ENCODE measurements at places on chromosomes 5 and 9.

- DNase-seq = no peak
These were observed 324.5 kb downstream of the ARHGEF28 start for GRCh38 chr5:73950441-73950873.

GRCh38 chr5:99543841-99544240, 615.0 kb upstream of the CHD1 start:
- DNase-seq = no peak

DNA sequence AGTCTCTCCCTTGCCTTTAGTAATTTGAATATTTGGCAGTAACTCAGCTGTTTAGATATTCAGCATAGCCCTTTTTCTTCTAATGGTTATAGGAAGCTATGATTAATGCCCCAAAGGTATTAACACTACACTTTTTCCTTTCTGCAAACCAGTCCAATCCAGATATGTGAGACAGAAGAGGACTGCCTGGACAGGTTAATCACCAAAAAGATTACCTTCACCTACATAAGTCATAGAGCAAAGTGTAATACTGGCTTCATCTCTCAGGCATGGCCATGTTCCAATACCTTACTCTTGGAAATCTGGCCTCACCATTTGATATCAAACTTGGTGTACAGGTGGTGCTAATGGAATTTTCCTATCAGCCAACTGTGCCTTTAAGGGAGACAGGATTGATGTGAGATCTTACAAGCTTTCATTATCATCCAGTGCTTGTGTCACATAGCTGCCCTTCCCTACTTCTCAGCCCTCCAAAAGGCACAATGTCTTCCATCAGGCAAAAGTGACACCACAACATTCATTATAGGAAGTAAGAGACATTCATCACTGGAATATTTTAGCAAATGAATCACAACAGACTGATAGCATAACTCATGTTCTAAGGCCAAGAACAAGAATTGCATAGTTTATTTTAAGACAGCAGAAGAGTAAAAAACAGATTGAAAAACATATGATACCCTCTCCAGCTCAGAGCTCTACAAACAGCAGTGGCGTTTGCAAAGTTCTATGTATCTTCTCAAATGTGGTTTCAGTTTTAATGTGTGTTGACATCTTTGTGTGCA, 91.2 kb upstream of the PAM start:
- no peak for DNase-seq

- DNase-seq = no peak
These were observed 1383.0 kb upstream of the C9orf72 start for GRCh38 chr9:28956116-28956880.

DNA sequence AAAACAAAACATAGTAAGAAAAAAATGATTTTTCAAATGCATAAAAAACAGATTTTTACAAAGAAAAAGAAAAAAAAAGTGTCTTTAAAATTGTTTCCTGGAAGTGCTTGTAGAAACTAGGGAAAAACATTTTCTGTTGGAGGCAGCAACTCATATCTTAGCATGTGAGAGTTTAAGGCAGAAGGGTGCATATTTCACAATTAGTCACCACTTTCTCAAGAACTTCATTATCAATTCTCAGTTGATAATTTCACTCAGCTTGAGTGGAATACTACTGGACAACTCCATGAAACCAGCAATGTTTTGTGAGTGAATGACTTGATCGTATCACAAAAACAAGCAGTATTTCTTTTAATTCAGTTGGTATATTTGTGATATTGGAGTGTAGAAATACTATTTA, 508.3 kb upstream of the DAB2 start:
- no peak for DNase-seq

DNA sequence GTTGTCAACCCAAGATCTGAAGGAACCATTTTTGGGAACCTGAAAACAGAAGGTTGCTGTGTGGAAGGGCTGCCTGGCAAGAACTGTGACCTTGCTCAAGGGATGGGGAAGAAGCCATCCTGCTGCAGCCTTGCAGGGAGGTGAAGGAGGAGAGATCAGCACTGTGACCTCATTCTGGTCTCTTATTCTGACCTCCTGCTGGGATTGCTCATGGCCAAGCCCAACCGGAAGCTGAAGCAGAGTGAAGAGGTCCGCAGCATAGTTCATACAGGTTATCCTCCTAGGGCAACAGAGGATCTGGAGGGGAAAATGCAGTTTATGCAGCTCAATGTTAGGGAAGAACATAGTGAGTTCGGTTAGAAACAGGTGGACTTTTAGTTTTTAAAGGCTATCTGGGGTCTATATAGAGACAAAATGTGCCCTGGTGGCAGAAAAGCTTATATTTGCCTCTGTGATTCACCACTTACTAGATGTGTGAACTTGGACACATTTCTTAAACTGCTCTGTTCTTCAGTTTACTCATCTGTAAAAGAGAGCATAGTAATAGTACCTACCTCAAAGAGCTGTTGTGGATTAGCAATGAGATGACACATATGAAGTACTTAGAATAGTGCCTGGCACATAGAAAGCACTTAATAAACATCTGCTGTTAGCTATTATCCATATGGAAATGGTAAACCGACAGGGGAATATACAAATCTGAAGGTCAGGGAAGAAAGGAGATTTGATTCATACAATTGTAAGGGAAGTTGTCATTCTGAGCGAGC, 57.9 kb upstream of the BNC2 start:
- DNase-seq = no peak

GRCh38 chr5:148760945-148761638, 65.3 kb upstream of the ADRB2 start:
- DNase-seq = no peak

GRCh38 chr5:4192111-4192510, 596.5 kb downstream of the IRX1 start:
- no peak for DNase-seq

DNA sequence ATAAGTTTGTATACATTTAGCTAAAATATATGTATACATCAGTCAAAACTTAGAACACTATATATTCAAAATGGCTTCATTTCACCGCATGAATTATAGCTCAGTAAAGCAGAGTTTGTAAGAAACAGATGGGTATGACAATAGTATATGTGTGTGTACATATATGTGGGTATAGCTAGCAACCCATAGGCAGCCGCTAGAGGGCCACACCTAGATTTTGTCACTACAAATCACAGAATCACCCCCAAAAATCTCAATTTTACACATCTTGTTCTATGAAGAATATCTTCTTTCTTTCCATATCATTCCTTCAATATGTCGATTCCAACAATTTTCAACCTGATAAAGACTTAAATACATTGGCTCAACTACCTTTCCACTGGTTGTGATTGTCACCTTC, 357.8 kb upstream of the CCNG1 start:
- DNase-seq = no peak

- no peak for DNase-seq
These were observed 21.0 kb downstream of the CAMSAP1 start for GRCh38 chr9:135886147-135886981.

DNA sequence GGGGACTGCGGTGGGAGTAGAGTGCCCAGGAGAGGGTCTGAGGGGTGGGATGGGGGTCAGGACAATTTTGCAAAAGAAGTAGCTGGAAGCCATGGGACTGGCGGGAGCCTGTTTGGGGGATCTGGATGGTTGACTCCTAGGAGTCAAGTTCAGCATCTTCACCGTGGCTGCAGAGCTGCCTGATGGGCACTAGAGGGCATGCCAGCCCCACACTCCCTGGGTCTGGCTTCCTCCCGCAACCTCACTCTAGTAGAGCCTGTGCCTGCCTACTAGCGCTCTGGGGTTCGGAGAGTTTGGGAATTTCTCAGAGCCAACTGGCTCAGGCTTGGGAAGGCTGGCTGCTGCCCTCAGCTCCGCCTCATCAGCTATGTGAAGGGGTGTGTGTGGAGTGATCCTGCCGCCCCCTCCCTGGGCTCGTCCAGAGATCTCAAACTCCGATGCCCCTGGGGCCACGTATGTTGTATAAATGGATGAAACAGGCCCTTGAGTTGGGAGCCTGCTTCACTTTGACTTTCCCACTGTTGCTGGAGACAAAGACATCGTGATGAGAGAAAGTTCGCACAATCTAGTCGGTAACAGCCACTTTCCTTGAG, 10.8 kb downstream of the TSPAN17 start:
- peak; percentile 69 for DNase-seq

DNA sequence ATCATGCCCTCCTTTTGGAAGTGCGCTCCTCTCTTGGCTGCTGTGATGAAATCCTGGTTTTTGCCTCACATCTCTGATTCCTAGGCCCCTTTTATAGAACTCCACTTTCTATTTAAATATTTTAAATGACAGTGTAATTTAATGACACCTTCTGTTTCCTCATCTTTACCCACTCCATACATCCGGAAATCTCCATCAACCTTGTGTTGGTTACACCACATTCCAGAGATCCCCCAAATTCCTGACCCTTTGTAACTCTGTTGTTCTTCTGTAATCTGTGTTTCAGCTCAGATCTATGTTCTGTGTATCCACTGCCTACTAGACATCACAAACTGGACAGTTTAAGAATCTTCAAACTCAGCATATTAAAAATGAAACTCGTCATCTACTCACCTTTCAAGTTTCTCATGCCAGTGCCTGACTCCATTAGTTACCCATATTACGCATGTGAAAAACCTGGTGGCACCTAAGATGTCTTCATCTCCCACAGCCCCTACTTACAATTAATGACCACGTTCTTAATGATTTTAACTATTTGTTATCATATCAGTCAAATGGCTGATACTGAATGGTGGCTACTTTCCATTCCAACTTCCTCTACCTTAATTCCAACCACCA, 25.1 kb downstream of the PARP8 start:
- DNase-seq = no peak

GRCh38 chr9:105043370-105043936, 115.5 kb upstream of the ABCA1 start:
- no peak for DNase-seq

DNA sequence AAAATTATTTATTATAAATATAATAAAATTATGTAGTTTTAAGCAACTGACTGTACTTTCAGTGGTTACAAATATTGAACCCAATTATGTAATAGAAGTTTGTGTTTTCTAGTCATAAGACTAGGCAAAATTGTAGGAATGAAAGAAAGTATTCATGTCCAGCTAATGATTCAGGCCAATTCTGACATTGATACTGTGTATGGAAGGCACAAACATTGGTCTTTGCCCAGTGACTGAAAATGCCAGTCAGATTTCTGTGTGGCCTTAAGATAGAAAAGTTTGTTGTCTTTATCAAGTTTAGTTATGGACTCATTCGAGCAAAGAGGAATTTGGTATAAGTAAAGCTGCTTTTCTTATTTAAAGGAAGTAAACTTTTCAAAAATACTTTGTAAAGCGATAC, 60.3 kb downstream of the SLC12A2 start:
- DNase-seq = no peak

DNA sequence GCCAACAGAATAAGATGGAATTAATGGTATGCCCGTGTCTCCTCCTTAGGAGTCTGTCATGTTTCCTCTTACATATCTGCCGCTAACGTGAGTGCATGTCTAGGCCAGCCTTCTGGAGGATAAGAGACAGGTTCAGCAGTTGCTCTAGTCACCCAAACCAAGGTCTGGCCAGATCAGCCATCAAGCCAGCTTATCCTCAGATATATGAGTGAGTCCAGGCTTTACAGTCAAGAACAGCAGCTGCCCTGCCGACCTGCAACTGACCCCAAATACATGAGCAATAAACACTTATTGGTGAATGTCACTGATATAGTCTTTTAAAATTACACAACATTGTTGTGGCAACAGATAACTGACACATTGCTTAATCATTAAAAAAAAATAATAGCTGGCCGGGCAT, 123.5 kb downstream of the TSSK1B start:
- DNase-seq = no peak

DNA sequence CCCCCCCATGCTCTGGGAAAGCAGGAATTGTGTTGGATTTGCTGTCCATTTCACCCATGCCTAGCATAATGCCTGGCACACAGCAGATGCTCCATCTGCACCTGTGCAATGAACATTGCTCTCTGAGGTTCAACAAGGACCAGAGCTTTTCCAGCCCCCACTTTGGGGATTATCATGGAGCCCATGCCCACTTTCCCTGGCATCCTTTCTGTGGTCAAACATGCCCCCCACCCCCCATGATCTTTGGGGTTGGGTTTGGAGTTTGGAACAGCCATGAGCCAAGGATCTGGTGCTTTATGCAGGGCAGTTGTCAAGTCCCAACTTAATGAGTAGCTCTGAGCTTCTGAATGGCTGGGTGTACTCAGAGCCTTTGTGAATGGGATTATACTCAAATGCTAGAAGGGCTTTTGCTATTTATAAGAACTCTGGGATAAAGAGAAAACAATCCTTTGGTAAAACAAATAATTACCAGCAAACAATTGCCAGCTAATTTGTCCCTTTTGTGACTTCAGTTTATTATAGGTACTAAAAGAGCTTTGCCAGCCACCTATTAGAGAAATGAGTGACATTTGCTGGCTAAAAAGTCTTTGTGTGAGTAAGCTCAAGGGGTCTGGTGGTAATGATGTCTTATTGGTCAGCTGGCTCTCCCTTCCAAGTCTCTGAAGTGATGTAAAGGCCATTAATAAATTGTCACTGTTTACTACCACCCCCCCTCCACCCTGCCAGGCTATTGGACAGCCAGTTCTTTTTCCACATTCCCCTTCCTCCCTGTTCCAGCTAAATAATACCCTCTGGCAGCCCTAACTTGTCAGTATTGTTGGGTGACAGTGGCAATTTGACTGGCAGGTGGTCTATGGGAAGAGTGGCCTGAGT, 182.3 kb downstream of the MACROH2A1 start:
- DNase-seq = no peak

DNA sequence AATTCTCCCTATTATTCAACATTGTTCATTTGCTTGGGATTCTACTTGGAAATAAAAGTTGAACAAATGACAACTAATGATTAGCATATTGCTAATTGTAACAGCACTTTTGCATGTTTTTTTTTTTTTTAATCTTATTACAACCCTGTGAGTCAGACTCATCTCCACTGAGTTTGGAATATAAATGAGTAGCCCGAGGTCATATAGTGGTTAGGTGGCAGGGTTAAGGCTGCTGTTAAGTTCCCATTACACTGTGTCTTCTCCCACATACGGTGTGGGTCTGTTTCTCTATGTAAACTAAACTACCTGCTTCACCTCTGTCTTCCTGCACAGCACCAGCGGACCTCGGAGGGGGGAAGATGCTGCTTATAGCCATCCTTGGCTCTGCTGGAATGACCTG, 92.4 kb downstream of the EQTN start:
- DNase-seq = no peak

DNA sequence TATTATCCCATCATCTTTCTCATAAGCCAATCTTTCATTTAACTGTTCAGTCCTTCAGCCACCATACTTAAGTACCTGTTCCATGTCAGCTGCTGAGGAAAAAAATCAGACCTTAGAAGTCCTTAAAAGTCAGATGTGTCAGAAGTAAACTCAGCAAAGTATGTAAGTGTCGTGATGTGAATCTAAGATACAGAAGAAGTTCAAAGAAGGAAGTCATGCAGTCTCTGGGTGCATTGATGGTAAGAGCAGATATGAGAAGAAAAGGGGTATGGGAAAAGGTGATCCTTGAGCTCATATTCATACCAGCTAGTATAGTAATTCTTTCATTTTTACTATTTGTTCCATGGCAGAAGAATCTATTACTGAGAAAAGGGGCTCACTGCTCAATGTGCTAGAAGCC, 259.4 kb upstream of the CD180 start:
- DNase-seq = no peak

DNA sequence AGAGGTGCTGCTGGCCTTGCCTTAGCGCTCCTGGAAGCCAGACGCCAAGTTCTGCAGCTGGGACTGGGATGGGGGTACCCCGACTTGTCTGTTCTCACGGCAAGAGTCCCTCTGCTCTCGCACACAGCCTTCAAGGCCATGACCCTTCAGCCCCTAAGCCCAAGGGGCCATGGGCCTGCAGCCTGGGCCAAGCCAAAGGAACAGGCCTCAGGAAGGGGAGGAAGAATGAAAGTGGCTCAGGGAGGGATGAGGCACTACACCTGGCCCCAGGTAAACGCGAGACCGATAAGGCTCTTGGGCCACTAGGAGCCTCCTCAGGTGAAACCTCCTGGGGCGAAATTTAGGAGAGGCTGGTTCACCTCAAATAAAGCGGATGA, 3.9 kb downstream of the EBF1 start:
- DNase-seq = no peak

Data from stimulated activated CD4-positive, alpha-beta T cell treated with anti-CD3 and anti-CD28 coated beads, Interleukin-4, amount 100 ng/mL, for 1 hour (primary cell).